ENCODE measurements at places on chromosomes 11 and 22. TPM values are rescaled to one million over a fixed set of nuclear protein-coding genes. Genes with fewer than 3 reads are reported as not detected.
A peak's percentile ranks its signal among the peaks of the same experiment; 100 is the strongest.

VPS51 gene
- 76.5 TPM for total RNA-seq

FXYD2 gene
- 0.26 TPM for total RNA-seq

GRCh38 chr11:14551380-14551779 lies 31.2 kb upstream of the PSMA1 start:
- DNase-seq: no peak

DNA sequence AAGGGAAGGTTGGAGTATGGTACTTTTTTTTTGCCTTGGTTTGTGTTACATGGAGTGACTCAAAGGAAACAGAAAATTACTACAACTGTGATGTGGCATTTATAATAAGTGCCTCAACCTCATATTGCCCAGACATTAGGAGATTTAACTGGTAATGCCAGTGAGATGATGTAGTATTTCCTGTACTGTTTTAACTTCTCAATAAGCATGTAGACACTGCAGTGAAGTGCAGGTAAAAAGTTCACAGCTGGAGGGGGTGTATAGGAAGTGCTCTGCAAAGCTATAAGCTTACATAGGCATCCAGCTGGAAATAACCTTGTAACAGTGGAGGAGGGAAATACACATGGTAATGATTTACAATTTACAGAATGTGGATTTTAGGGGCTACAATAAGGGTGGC lies 138.2 kb upstream of the MTMR2 start:
- DNase-seq: no peak

- DNase-seq: peak; percentile 88
Observed at GRCh38 chr11:69888483-69889181, 69.4 kb upstream of the FGF3 start.

- DNase-seq: no peak
Observed at GRCh38 chr11:77406396-77406795, 67.5 kb downstream of the PAK1 start.

- DNase-seq: no peak
Observed at GRCh38 chr11:117230286-117230961, 1.4 kb downstream of the PCSK7 start.
